NCI-H774 (cell line): ENCODE measurements at places on chromosomes 5 and 9.
A peak's percentile ranks its signal among the peaks of the same experiment; 100 is the strongest.

- DNase-seq, result no peak
Measured at GRCh38 chr5:45383985-45384384, 312.2 kb downstream of the HCN1 start.

- no peak for DNase-seq
Measured at GRCh38 chr5:92749943-92750342, 831.1 kb downstream of the NR2F1-AS1 start.

- no peak for DNase-seq
Measured at GRCh38 chr9:8366161-8366926, 566.8 kb upstream of the DMAC1 start.

DNA sequence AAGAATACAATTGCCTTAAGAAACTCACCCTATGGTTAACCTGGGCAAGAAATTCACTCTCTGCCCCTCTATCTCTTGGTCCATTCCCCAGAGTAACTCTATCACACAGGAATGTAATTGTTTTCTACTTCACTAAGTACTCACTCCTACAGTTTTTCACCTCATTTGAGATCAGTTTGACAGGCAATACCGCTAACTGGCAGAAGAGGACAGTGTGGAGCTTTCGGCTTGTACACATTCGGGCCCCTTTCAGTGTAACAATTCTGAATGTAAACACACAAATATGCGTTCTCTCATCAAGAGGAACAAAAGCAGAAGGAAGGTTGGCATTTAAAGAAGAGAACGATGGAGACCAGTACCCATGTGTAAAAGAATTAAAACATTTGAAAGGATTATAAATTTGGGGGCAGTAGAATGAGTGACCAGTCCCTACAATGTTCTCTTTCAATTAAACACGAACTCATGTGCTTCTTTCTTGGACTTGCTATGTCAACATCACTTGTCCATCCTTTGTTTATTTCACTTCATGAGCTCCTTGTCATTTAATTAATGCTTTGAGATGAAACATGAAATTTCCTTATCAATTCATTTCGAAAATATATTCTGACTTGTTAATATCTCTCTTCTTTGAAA, 188.5 kb upstream of the GRAMD2B start:
- no peak for DNase-seq

GRCh38 chr5:103487218-103487617, 75.4 kb downstream of the NUDT12 start:
- DNase-seq, result no peak

DNA sequence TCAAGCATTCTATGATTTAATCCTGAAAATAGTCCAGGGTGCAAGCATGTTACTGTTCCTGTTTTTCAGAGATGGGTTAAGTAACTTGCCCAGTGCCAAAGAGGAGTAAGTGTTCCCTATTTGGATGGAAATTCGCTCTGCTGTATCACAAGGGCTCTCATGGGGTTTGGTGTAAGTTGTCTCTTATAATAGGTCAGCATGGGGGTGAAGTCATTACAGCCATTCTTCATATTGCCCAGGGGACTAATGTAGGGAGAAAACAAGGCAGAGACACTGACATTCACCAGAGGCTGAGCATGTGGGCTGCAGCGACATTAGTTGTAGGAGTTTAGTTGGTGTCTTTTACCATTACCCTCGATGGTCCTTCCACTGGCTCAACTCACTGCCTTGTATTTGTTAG, 142.1 kb upstream of the GLRA1 start:
- DNase-seq, result no peak

GRCh38 chr9:76644647-76645250, 119.5 kb upstream of the PCA3 start:
- DNase-seq, result no peak

DNA sequence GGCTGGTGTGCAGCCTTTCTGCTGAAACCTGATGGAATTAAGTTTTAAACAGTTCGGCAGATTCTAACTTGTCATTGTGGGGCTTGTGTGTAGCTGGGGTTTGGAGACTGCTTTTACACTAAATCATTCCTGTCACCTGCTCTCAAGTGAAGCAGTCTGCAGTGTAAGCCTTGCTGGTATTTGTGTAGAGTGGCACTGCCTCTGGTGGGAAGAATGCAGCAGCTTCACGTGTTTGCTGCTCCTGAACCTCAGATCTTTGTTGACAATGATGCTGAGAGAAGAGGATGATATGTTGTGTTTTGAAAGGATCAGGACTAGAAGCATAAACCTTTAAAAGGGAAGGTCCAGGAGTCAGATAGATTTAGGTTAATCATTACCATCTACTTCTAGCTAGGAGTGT, 88.1 kb downstream of the KDM4C start:
- DNase-seq, result no peak

DNA sequence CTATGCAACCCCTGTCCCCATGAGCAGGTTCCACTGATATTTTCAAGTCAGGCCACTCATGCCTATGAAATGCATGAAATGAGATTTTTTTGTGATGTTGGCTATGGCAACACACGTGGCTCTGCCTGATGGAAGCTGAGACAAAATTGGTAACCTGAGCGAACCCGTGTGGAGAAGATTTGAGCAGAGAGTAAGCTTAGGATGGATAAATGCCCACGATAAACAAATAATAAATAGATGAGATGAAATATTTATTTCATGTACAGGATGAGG, 153.4 kb upstream of the IER5L start:
- no peak for DNase-seq

DNA sequence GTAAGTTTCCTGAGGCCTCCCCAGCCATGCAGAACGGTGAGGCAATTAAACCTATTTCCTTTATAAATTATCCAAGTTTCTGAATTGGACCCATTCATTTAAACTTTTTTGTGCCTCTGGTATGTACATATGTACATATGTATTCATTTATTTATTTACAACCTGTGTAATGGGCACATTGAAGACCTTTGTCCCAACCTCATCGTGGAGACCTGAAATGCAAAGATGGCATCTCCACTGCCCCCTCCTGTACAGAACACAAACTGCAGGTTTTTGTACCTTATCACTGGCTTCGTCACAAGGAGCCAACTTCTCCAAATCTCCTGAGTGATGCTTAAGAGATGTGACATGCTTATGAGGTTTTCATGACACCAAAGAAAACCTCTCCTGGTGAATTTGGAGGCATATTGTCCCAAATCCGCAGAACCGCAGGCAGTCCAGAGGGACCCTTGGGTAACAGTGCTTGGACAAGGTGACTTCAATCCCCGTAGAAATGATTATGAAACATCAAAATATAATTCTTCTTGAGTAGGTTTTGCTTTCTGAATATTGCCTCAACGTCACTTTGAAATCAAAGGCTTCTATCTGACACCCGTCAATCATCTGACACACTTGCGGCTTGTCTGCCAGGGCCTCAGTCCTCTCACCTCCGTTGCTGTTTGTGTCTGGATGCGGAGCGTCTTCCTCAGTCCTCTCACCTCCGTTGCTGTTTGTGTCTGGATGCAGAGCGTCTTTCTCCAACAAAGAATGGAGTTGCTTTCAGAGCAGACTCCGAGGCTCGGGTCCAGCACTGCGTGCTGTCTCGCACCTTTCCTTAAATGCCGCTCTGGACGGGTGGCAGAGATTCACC, 135.0 kb upstream of the IRX4 start:
- DNase-seq, result no peak

DNA sequence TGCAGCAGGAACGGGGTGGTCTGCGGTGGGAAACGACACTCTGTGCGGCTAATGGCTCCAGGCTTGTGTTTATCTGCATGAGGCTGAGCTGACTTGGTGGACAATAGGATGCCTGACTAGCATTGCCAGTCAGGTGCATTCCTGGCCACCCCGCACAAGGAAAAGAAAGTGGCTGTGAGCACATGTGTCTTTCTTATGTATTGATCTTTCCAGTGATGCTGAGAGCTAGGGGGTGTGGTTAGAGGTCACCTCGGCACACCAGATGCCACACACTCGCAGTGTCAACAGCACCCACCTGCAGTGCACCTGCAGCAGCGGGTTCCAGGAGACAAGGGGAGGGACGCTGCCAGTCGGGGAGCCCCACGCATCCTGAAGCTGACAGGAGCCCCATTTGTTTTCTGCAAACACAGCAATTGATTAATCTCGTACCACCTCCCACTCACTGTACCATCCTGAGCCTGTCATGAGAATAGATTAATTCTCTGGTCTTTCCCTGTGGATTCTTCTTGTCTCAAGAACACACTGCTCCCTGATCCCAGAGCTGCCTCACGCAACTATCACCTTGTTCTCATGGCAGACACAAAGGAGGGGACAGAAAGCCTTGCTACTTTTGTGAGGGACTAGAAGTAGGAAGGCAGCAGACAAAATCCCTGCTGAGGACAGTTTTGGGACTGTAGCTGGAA, 251.7 kb upstream of the WWC1 start:
- peak; percentile 33 for DNase-seq

- DNase-seq, result no peak
Measured at GRCh38 chr9:110255034-110255462, 1.3 kb downstream of the TXN start.

DNA sequence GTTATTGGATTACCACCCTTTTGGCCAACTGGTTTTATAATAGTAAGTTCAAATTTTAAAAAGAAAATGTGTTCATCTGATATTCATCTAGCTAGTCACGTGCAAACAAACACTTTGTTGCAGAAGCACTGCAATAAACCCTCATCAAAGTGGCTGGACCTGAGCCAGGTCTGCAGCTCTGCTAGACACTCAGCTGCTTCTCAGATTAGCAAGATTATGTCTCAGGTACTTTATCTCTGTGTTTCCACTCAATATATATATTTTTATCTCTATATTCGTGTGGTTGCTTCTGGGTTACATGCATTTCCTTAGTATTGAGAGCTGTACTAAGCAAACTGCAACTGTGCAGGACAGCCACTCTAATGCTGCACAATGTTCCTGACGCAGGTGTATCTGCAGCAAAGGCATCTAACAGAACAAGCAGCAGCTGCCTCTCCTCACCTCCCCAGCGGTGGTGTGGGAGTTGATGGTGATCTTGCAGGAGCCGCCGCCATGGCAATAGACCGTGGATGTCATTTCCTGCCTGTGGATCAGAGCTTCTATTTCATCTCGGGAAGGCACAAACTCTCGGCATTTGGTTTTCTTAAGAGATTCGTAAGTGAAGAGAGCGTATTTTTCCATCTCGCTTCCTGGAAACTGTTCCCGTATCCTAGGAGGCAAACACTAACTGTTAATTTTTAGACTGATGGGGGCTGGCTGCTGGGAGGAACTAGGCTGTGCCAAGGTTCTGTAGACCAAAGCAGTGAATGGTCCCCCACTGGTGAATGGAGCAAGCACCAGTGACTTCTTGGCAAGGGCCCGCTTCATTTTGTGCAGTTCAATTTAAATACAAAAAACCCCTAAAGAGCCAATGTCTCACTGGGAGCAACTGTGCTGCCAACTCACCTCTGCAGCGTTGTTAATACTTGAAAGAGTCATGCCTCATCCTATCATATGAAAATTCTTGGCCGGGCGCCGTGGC, 56.7 kb upstream of the RETREG1 start:
- no peak for DNase-seq

DNA sequence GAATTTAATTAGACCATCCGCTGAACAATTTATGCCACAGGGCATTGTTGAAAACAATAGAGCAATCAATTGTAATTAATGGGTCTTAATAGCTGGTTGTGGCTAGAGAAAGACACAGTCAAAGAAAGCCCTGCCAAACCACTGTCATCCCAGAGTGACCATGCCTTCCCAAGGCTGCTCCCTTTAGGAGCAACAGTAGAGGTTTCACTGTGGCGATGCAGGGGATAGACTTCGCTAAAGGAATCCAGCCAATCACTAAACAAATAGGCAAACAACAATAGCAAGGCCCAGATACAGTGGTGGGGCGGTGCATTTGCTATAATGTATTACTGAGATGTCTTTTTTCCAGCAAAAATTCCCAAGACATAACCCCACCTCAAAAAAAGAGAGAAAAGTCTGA, 87.8 kb upstream of the SLC27A6 start:
- no peak for DNase-seq

- peak; percentile 44 for DNase-seq
Measured at GRCh38 chr9:38689678-38690077, 30.3 kb downstream of the FAM240B start.

DNA sequence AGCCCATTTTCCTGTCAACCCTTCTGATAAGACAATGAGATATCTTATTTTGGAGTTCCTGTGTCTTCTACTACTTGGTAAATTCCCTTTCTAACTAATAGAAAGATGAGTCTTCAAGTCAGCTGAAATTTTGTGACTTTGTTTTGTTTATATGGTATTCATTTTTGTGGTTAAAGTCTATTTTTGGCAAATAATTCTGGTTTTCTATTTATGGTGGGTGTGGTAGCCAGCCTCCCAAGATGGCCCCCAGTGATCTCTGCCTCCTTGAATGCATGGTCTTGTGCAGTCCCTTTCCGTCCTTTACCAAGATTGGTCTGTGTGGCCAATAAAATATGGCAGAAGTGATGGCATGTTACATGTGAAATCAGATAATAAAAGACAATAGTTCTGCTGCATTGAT, 91.5 kb downstream of the NR3C1 start:
- DNase-seq, result no peak

GRCh38 chr5:68747521-68747920, 346.3 kb upstream of the SLC30A5 start:
- DNase-seq, result no peak

- DNase-seq, result peak; percentile 32
Measured at GRCh38 chr5:10583663-10584572, 20.0 kb downstream of the ANKRD33B start.

GRCh38 chr5:142726188-142726731, 40.4 kb upstream of the FGF1 start:
- DNase-seq, result no peak
